Activated effector memory CD4-positive, alpha-beta T cell treated with anti-CD3 and anti-CD28 coated beads, Interleukin-2, amount 50 U/mL, for 16 hours (primary cell): ENCODE measurements at places on chromosomes 4 and X.

- DNase-seq, result no peak
Measured at GRCh38 chrX:141314441-141314840, 72.1 kb upstream of the SPANXC start.

- no peak for DNase-seq
Measured at GRCh38 chr4:140286456-140286855, 87.0 kb upstream of the SCOC start.

DNA sequence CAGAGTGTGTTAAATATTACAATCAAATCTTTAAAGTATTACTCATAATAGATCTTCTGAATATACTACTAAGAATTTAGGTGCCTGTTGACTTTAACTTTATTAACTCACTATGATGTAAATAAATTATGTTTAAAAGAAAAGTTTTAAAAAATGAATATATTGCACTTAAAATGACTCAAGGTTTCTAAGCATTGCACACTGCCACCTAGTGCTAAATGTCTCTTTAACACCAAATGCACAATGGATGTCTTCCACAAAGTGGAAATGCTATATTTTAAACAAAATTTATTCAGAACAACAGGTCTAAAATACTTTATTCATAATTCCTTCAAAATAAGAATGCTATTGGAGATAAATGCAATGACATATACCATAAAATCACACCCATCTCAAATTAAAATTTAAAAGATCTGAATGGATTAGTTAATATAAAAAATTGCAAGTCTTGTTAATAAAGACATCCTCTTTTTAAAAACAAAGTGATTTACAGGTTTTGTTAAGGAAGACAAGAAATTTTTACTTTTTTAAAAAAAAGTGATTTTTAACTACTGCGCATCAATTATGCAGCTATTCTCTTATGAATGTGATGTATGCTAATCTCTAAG, 5.5 kb downstream of the INPP4B start:
- no peak for DNase-seq

GRCh38 chrX:31464306-31464915, 392.6 kb upstream of the FTHL17 start:
- no peak for DNase-seq

DNA sequence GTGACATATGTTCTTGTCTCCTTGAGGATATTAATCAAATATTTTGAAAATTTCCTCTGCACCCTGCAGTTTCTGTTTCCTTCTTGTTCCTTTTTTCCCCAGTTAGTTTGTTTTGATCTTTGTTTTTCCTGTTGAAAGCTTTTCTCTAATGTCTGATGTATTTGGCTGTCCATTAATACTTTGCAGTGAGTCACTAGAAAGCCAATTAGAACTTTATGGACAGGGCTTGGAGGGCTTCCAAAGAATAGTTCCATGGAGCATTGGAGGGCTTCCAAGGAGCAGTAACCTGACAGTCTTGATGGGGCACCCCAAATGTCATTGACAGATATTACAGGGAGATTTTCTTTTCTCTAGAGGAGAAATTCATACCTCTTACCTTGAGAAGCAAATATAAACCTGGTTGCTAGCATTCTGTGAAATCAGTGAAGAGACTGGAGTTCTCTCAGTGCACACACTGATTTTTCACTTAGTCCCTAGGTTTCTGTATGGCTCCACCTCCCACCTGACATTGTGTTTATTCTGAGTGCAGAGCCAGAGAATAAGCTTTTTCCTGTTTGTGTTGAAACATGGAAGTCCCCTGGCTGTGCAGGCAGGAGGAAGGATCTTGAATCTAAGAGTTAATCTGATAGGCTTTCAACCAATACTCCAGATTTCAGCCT, 26.5 kb downstream of the SPARCL1 start:
- DNase-seq, result no peak

- no peak for DNase-seq
Measured at GRCh38 chr4:131348263-131348662, 1800.8 kb upstream of the PCDH10 start.

DNA sequence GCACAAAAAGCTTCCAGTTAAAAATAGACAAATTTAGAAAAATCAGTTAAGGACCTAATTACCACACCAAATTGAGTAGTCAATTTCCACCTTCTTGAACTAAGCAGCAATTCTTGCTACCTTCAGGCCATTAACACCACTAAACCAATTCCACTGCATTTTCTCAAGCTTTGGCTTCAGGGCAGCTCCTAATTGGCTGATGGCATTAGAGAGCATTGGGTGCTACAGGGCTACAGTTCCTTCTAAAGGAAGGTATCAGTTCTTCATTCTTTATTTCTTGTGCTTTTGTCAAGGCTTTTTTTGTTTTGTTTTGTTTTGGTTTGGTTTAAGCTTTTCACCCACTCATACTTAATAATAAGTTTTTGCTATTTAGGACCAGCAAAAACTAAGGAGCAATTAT, 90.2 kb upstream of the FAM241A start:
- DNase-seq, result no peak

DNA sequence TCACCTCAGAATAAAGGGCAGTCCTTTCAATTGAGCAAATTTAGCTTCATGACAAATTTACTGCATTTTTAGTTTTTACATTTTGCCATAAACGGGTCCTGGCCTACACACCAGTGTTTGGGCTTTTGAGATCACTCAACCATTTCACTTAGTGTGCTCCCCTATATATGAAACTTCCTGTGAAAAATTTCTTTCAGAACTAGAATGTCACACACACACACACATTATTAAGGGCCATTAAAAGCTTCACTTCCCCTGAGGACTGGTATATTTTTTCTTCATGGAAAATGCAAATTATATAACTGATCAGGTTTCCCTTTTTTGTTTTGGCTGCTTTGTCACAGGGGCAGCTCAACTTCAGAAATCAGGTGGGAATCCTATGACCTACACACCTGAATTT, 206.5 kb downstream of the ENOX2 start:
- no peak for DNase-seq

- no peak for DNase-seq
Measured at GRCh38 chr4:120434756-120435155, 368.1 kb upstream of the MAD2L1 start.

- no peak for DNase-seq
Measured at GRCh38 chr4:156594624-156595023, 377.0 kb downstream of the PDGFC start.

DNA sequence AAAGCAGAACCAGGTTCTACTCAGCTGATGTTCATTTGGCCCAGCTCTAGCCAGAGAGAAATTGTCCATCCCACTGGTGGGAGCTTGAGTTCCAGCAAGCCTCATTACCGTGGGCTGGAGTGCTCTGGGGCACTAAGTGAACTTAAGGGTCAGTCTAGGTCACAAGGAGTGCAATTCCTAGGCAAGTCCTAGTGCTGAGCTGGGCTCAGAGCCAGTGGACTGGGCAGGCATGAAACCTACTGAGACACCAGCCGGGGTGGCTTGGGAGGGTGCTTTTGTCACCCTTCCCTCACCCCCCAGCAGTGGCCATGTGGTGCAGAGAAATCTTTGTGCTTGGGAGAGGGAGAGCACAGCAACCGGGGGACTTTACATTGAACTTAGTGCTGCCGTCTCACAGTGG, 39.4 kb downstream of the GSX2 start:
- DNase-seq, result no peak

DNA sequence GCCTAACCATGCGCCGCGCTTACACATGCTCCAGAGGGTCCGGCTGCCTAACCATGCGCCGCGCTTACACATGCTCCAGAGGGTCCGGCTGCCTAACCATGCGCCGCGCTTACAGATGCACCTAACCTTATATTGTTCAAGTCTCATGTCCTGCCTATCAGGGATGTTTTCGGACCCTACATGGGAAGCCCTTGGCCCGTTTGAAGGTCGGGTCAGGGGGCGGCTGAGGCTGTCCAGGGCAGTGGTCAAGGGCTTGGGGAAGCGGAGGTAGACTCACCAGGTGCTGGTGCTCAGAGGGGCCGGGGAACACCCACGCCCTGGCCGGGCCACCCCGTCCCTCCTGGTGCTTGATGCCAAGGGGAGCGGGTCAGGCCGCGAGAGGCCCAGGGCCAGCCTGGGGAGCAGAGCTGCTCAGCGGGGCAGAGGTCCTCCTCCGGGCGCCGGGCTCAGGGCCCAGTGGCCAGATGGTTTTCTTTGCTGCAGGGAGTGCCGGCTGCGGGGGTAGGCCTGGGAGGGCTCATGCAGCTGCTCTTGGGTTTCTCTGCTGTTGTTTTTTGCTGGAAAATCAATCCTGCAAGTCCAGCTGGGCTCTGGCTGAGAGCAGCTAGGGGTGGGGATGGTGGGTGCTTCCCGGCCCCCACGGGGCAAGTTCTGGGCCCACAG, 35.4 kb upstream of the SPON2 start:
- peak; percentile 58 for DNase-seq

DNA sequence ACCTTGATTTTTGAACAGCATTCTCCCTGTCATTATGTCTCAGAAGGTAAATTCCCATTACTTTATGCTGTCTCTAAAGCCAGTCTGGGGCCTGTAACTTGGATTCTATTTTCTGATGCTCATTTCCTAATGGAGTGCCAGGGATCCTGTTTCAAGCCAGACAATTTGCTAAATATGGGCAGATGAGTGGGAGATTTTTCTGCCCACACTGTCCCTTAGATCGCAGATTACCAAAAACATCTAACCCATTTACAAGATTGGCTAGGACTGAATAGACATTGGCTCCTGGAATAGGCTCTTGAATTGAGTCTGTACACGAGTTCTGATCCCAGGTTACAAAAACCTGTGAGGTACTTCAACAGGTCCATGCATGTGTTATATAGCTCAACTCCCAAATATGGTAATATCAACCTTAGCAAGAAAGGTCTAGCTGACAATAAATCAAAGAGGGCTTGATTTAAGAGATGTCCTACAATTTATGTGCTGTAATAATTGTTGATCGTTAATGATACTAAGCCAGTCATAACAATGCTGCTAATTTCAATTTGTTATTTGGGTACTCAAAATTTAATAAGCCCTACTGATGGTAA, 5.7 kb downstream of the GPC3 start:
- DNase-seq, result no peak

GRCh38 chrX:74490247-74490646, 69.0 kb downstream of the SLC16A2 start:
- no peak for DNase-seq

- DNase-seq, result no peak
Measured at GRCh38 chrX:3532581-3533085, 180.8 kb downstream of the PRKX start.

DNA sequence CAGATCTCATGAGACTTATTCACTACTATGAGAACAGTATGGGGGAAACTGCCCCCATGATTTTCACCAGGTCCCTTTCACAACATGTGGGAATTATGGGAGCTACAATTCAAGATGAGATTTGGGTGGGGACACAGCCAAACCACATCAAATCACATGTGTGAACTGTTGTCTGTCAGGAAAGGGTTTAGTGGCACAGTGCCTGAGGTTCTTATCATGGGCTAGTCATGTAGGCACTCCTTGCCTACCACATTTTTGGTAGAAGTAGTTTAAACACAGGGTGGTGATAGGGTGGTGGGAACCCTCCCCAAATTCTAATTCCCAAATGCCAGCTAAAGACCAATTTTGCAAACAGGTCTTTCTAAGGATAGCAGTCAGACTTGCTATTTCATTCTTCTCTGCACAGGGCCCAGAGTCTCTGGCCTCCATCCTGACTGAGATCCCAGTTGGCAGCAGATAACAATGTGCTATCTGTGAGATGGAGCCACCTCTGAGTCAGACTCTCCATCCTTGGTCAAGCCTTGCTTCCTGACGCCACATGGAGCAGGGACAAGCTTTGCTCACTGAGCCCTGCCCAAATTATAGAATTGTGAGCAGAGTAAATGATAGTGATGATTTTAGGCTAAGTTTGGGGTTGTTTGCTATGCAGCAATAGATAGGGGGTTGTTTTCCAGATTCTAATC, 33.5 kb upstream of the SETD7 start:
- no peak for DNase-seq

DNA sequence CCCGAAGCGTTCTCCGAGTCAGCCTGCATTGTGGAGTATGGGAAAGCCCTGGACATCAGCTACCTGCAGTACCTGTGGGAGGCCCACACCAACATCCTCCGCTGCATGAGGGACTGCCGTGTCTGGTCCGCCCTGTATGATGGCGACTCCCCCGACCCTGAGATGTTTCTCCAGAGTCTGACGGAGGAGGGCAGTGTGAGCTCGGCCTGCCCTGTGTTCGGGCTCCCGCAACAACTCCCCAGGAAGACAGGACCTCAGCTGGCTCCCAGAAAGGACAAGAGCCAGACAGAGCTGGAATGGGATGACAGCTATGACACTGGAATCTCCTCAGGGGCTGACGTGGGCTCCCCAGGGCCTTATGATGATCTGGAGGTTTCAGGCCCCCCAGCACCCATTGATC, 111.3 kb downstream of the GATB start:
- no peak for DNase-seq

DNA sequence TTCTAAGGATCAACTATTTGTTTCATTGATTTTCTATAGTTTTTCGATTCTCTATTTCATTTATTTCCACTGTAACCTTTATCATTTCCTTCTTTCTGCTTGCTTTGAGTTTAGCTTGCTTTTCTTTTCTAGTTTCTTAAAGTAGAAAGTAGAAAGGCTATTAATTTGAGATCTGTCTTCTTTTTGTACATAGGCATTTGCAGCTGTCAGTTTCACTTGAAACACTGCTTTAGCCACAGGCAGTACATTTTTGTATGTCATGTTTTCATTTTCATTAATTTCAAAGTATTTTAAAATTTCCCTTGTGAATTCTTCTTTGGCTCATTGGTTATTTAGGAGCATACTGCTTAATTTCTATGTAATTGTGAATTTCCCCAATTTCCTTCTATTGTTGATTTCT, 152.2 kb downstream of the SH3KBP1 start:
- DNase-seq, result no peak

DNA sequence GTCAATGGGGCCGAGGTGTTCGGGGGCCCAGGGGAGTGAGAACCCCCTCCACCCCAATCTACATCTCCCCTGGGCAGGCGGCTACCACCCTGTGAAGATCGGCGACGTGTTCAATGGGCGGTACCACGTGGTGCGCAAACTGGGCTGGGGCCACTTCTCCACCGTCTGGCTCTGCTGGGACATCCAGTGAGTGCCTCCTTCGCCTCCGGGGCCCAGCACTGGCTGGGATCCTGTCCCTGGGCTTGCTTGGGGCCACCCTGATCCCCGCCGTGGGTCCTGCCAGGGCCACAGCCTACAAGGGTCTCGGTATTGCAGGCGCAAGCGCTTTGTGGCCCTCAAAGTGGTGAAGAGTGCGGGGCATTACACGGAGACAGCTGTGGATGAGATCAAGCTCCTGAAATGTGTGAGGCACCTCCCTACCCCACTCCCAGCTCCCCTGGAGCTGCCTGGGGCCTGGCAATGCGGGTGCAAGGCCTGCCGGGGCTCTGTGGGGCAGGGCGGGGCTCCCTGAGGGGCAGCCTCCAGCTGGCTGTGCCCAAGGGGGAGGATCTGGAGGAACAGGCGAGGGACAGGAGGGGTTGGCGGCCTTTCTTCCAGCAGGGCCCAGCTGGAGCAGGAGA, 697 bp downstream of the SRPK3 start:
- no peak for DNase-seq
